NCI-H187 treated with DMSO at 0.1 percent for 48 hours (cell line): ENCODE measurements at places on chromosomes 7 and 10.
A peak's percentile ranks its signal among the peaks of the same experiment; 100 is the strongest.

GRCh38 chr7:47552621-47553020 is 29.3 kb downstream of the TNS3 start:
- DNase-seq = no peak

GRCh38 chr7:42226354-42226941 is 10.6 kb downstream of the GLI3 start:
- DNase-seq = no peak

- no peak for DNase-seq
Measured at GRCh38 chr7:130922206-130923112, 188.5 kb upstream of the KLF14 start.

GRCh38 chr7:83267141-83267631 is 104.5 kb upstream of the PCLO start:
- peak; percentile 93 for DNase-seq

DNA sequence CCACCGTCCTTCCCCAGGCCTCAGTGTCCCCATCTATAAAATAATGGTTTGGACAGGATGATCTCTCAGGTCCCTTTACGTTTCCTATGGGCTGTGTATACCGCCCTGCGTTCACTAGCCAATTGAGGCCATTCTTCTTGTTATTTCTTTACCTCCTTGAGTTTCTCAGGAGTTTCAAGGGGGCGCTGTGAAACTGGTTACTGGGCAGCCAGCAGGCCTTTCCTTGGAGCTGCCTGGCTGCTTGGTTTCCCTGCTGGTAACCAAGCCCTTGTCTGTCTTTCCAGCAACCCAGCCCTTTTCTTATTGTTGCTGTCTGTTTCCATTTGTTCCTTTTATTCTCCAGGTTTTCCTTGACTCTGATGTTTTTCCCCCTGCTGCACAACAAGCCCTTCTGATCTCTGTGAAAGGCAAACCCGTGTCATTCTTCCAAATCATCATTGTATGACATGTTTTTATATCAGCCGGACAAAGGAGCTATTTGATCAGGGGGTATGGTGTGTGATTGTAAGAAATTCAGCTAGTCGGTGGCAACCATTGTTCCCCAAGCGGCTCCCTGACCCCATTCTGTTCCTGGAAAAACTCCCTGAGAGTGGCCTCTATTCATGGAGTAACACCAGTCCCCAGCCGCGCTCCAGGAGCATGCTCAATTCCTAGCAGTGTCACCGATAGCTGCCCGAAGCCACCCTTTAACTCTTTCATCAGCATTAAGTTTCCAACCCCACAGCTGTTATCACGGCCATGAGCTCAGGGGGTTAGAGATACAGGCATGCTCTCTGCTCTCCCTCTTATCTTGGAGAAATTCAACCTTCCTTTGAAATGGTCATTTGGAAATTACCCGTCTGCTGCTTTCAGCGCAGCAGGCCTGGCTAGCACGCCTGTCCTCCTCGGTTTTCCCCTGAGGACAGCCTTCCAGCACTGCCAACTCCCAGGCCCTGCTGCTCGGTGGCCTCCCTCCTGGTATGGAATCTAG is 26.6 kb downstream of the FGF8 start:
- no peak for DNase-seq

GRCh38 chr7:103297837-103298179 is 573 bp downstream of the PMPCB start:
- no peak for DNase-seq

DNA sequence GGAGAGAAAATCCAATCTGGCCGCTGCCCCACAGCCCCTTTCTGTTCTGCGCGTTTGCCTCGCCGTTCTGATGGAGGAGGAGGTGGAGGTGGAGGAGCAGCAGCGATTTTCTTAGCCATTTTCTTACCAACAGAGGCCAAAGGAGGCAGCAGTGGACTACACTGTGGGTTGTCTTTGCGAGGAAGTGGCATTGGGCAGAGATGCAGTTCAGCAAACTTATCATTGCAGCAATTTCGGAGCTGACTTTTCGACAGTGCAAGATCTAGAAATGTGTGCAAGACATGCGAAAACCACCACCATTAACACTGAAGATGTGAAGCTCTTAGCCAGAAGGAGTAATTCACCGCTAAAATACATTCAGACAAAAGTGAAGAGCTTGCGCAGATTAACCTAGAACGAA is 1.9 kb upstream of the ARL4A start:
- DNase-seq = no peak

- no peak for DNase-seq
Measured at GRCh38 chr10:121864653-121865052, 63.2 kb downstream of the ATE1 start.

GRCh38 chr10:48520184-48520506 is 84.7 kb downstream of the ARHGAP22 start:
- DNase-seq = no peak

DNA sequence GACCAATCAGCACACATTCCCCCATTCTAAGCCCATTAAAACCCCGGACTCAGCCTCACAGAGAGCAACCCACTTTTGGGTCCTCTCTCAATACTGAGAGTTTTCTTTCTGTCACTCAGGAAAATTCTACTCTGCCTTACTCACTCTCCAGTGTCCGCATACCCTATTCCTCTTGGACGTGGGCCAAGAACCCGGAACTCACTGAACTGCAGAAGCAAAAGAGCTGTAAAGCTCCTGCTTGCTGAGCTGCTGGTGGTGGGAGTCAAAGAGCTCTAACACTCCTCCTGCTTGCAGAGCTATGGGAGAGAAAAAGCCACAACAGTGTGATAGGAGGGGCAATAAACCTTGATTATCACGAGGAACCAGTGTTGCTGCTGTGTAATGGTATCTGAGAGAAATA is 386.9 kb downstream of the POM121L12 start:
- no peak for DNase-seq

GRCh38 chr10:51147644-51148399 is 73.5 kb downstream of the PRKG1 start:
- no peak for DNase-seq

DNA sequence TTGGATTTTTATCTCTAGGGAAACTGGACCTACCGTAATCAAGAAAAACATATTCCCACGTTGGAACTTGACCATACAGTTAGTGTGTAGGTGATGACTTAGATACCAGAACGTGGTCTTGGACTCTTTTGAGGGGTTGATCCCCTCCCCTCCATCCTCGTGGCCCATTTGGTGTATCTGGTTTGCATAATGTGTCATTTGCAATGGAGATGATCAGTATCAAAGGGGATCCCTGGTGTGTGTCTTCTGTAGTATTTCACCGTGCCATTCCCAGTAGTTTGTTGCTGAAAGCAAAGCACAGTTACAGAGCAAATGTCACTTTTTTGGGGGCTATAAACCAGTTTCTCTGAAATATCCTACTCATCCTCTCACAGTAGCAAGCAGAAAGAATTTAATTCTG is 217.7 kb downstream of the TCF7L2 start:
- DNase-seq = no peak

DNA sequence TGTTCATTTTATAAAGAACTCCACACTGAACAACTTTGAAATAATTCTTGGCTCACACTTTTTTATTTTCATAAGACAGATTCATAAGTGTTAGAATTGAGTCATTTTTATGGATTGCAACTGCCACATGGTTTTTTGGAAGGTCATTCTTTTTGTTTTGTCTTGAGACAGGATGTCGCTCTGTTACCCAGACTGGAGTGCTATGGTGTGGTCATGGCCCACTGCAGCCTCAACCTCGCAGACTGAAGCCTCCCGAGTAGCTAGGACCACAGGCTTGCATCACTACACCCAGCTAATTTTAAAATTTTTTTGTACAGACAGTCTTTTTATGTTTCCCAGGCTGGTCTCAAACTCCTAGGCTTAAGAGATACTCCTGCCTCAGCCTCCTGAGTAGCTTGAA is 20.3 kb downstream of the BMS1 start:
- no peak for DNase-seq

DNA sequence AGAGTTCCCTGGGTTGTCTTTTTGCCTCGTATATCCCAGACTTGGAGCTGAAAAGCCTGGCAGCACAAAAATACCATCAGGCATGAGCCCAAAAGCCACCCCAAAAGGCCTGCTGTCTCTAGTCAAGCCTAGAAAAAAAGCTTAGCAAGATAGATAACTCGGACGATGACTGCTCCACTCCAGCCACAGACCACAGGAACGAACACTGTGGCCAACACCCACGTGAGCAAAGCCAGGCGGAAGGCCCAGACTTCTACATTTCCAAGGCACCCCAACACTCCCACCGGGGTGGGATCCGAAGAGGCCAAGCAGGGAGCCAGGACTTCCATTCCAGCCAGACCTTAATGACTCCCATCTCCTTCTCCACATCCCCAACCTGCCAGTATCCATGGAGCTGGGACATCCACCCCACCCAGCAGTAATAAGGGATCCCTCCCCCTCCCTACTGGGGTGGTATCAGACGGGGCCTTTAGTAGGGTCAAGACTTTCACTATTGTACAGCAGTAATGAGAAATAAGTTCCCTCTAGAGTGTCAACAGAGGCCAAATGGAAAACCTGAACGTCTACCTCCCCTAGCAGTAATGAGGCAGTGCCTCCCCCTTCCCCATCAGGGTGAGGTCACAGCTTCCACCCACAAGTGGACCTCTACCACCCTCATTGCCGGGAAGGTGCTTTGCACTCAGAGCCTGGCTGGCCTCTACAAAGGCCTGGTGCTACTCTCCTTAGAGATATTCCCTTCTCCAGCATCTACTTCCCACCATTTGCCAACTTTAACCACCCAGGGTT is 23.0 kb downstream of the PRLHR start:
- no peak for DNase-seq
